Stimulated activated CD4-positive, alpha-beta T cell treated with anti-CD3 and anti-CD28 coated beads, Interleukin-4, amount 100 ng/mL, for 24 hours (primary cell): ENCODE measurements at places on chromosomes 7 and 10.
A peak's percentile ranks its signal among the peaks of the same experiment; 100 is the strongest.

DNA sequence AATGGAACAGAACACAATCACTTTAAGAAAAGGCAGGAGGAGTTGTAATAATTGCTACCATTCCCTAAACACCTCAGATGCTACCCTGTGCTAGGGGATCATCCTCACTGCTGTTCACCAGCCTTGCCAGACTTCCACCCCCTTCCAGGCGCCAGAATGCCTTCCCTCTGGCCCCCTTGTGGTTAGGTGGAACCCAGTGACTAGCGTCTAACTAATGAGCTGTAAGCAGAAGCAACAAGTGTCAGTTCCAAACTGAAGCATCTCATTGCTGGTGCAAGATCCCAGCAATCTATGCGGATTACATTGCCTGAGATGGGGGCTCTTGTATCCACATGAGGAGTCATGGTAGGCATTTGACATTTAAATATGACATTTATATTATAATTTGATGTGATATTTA is 86.6 kb downstream of the FRMD4A start:
- no peak for DNase-seq

DNA sequence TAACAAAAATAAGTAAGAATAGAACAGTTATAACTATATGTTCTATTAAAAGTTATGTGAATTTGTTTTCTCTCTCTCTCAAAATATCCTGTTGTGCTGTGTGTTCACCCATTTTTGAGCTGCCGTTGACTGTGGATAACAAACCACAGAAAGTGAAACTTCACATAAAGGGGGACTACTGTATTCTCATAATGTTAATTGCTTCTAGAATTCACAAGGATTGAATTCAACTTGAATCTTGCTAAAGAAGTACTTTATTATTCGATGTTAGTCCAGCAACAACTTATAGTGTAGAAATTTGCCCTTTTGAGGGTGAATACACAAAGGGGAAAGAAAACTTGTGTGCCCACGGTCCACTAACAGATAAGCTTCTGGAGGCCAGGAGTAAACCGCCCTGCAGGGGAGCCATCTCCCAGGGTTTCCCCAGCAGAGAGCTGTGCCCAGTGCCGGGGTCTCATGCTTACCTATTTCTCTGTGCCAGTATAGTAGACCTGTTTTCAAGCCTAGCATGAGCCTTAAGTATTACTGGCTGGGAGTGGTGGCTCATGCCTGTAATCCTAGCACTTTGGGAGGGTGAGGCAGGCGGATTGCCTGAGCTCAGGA is 87.1 kb downstream of the KAT6B start:
- DNase-seq, result no peak

GRCh38 chr7:95330204-95330960 is 6.0 kb upstream of the PON1 start:
- no peak for DNase-seq

DNA sequence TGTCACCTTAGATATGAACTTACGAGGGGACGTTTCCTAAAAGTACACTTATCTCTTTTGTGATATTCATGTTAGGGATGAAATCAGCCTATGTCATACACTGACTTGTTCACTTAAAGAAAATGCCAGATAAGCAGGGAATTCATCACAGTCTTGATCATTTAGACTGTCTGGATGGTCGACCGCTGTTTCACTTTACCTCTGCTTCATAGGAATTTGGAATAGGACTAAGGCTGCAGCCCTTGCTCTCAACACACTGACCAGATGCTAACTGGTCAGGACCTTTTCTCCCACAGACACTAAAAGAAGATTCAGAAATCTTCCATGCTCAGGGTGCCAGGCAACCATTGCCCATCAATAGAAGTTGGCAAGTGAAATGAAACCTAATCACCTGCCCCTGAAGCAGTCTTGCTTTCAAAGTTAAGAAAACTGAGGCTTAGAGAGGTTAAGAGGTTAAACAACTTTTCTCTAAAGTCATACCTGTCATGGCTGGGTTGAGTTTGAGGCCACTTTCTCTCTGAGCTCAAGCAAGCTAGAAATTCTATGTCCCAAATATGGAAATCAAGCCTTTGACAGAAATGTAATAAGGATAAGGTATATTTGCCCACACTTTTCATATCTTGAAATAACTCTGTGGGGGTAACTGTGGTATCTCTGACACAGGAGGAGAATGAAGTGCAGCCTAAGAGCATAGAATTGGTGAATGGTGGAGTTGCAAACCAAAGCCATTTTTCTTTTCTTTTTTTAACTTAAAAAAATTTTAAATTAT is 77.1 kb downstream of the MAP3K8 start:
- DNase-seq, result no peak

DNA sequence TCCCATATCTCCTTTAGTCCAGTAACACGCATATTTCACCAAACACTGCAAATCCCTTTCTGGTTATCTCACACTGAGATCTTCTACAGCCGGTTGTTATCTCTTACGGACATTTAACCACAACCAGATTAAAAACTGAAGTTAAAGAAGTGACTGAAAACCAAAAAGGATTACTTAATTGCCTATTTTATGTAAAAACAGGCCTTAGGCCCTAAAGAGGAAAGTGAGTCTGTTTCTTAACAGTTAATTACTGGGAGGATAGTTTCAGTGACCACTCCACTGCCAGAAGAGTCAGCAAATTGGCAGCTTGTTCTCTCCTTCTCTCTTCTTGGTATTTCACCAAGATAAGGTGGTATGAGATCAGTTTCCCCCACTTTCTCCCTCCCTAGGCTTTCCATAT is 161.9 kb upstream of the MEOX2 start:
- no peak for DNase-seq

GRCh38 chr10:133230044-133230361 is at the start of gene UTF1:
TSS of gene UTF1 (plus strand) at chr10:133230217. CDS start at chr10:133230289, 72 bp downstream.
- no peak for DNase-seq

GRCh38 chr7:44309271-44310091 is 15.9 kb downstream of the CAMK2B start:
- peak; percentile 37 for DNase-seq

DNA sequence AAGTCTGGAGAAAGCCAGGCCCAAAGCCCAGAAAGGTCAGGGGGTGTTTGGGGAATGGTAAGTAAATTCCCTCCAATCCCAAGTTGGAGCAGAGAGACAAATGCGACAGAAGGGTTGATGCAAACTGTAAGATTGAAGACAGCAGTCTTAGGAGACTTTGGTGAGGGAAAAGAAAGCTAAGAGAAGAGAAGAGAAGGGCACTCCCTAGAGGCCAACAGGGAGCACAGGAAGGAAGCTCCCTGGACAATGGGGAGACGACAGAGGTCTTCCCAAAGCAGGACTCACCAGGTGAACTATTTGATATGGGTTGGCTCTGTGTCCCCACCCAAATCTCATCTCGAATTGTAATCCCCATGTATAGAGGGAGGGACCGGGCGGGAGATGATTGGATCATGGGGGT is 151.5 kb downstream of the KIF20B start:
- no peak for DNase-seq

- no peak for DNase-seq
Observed at GRCh38 chr10:65313406-65313805, 1612.4 kb upstream of the LRRTM3 start.

DNA sequence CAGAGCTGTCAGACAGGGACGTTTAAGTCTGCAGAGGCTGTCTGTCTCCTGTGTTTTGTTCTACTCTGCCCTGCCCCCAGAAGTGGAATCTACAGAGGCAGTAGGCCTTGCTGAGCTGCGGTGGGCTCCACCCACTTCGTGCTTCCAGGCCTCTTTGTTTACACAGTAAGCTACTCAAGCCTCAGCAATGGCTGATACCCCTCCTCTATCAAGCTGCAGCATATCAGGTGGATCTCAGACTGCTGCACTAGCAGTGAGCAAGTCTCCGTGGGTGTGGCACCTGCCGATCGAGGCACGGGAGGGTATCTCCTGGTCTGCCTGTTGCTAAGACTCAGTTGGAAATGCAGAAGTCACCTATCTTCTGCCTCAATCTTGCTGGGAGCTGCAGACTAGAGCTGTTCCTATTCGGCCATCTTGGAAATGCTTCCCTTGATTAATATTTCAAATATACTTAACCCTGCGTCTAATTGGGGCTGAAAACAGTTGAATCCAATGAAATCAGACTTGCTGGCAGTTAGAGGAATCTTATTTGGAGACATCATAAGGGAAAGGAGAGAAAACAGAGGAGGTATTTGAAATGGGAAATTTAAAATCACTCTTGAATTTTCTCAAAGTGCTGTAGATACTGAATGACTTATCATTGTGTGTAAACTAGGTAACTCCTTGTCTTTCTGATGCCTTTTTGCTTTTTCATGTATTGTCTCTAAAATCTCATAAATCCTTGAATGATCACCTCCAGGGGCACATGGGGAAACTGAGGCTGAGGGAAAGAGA is 13.8 kb upstream of the CYP3A5 start:
- no peak for DNase-seq

DNA sequence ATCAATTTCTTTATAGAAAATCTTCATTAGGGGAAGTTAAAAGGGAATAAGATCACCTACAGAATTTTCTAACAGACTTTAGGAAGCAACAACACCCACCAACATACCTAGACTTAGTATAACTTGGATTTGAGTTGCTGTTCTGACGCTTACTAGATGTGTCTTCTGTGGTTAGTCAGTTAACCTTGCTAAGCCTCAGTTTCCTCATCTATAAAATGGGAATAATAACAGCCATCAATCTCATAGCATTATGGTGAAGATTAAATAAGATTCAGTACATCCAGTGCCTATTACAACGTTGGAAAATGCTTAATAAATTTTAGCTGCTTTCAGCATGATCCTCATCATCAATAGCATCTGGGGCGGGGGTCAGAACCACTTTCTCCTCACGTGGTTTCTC is 106.2 kb downstream of the SORBS1 start:
- no peak for DNase-seq

DNA sequence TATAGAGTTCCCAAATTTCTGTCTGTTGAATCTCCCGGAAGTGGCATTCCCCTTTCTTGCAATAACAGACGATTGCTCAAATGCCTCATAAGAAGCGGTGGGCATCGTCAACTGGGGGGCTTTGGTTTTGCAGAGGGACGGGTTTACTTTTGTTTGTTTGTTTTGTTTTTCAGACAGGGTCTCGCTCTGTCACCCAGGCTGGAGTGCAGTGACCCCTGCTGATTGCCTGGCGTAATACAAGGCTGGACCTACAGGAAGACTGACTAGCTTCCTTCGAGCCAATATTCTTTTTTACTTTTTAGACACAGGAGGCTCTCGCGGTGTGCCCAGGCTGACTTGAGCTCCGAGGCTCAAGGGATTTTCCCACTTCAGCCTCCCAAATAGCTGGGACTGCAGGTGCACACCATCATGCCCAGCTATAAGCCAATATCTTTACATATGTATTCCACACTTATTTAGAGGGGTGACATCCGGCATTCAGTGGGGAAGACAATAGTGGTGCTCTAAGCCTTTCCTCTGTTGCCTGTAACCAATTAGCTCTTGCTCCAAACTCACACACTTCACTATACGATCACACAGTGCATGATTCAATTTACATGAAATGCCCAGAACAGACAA is 58.1 kb downstream of the FHIP2A start:
- peak; percentile 43 for DNase-seq

DNA sequence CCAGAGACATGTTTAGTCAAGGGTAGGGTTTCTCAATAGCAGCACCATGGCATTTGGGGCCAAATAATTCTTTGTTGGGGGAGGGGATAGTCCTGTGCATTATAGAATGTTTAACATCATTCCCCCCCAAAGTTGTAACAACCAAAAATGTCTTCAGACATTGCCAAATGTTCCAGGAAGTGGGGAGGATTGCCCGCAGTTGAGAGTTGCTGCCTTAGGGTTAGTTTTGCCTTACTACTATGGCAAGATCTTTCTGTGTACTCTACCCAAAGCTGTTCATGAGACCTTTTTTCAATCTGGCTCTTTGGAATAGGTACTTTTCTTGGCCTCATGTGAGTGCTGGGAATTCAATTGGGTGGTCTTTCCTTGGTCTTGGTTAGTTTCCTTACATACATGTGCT is 34.1 kb downstream of the SAMD8 start:
- no peak for DNase-seq
